Endodermal cell (in vitro differentiated cells): ENCODE measurements at places on chromosomes 1 and 21. TPM values are rescaled to one million over a fixed set of nuclear protein-coding genes. Genes with fewer than 3 reads are reported as not detected.

- H3K27me3 ChIP-seq: no peaks in the 10 kb centered on the region
- DNase-seq: no peak
- no peaks in the 10 kb centered on the region for H3K36me3 ChIP-seq
- H3K4me1 ChIP-seq: no peaks in the 10 kb centered on the region
These were observed 109.0 kb upstream of the ETV3 start for GRCh38 chr1:157247005-157247763.

The CNIH3 gene
- total RNA-seq: 4.3 and 4.5 TPM in 2 replicates

The CLDN8 gene
- total RNA-seq: not detected in 3 replicates

- H3K27ac ChIP-seq: no peak overlapping the region
- no peaks in the 10 kb centered on the region for H3K27me3 ChIP-seq
- DNase-seq: peak; percentile 69
- H3K36me3 ChIP-seq: peaks cover 37% of the 10 kb centered on the region
- no peaks in the 10 kb centered on the region for H3K4me1 ChIP-seq
- no peak overlapping the region for H3K4me3 ChIP-seq
These were observed 24.8 kb downstream of the PCSK9 start for GRCh38 chr1:55064071-55064581.

DNA sequence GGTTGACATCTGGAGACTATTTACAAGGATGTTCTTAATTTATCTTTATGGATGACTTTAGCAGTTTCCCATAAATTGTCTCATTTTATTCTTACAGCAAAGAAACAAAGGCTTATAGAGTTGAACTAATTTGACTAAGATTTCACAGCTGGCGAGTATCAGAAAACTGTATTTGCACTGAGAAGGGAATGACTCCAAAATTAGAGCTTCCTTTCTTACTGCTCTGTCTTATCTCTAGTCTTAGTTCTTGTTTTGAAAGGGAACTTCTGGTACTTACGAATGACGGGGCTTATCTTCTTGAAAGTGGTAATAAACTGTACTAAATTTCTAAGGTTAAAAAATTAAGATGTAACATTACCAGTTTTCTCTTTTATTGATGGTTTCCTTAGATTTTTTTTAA is 13.6 kb downstream of the CNST start:
- no peaks in the 10 kb centered on the region for H3K4me1 ChIP-seq
- no peaks in the 10 kb centered on the region for H3K36me3 ChIP-seq
- H3K4me3 ChIP-seq: no peak overlapping the region
- H3K27me3 ChIP-seq: no peaks in the 10 kb centered on the region
- no peak for DNase-seq

- H3K4me3 ChIP-seq: no peak overlapping the region
- no peak overlapping the region for H3K27ac ChIP-seq
- H3K27me3 ChIP-seq: peaks cover 23% of the 10 kb centered on the region
- H3K36me3 ChIP-seq: no peaks in the 10 kb centered on the region
- DNase-seq: peak; percentile 47
These were observed 4.1 kb downstream of the KIAA1614 start for GRCh38 chr1:180916771-180917170.

DNA sequence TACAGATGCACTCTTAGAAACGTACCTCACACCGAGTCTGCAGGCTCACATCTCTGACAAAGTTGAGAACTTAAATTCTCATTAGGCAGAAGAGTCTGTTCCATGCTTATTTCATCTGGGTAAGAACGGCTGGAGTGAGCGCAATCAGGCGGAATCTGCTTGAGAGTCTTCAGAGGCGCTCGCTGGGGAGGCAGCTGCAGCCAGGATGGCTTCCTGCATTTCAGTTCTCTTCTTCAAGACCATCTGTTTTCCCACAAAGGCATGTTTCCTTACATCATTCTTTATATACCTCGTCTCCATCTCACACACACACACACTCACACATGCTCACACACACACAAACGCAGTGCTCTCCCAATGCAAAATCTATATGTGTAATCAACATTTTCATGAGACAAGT is 497.1 kb downstream of the AJAP1 start:
- no peaks in the 10 kb centered on the region for H3K36me3 ChIP-seq
- no peak for DNase-seq
- H3K27ac ChIP-seq: no peak overlapping the region
- H3K4me1 ChIP-seq: no peaks in the 10 kb centered on the region
- H3K27me3 ChIP-seq: no peaks in the 10 kb centered on the region

DNA sequence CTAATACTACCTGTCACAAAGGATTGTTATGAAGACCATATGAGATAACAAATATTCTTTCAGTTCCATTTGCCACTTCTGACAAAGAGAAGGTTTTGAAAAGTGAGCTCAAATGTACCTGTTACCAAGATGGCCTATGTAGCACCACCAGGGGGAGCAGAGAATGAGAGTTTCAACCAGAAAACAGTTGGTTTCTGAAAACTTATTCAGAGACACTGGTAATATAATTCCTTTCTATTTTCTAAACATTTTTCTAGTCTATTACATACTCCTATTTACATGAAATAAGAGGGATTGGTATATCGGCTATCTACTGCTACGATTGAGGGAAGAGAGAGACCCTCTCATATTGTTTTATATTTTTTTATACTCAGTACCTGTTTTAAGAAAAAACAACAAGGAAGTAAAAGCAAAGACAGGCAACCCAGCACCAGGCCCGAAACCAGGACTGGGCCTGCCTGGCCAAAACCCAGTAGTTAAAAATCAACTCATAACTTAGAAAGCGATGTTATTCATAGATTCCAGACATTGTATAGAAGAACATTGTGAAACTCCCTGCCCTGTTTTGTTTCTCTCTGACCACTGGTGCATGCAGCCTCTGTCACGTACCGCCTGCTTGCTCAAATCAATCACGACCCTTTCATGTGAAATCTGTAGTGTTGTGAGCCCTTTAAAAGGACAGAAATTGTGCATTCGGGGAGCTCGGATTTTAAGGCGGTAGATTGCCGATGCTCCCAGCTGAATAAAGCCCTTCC is 48.3 kb downstream of the IL23R start:
- no peaks in the 10 kb centered on the region for H3K36me3 ChIP-seq
- H3K4me1 ChIP-seq: no peaks in the 10 kb centered on the region
- H3K27me3 ChIP-seq: no peaks in the 10 kb centered on the region
- peak; percentile 66 for DNase-seq
- H3K4me3 ChIP-seq: no peak overlapping the region

DNA sequence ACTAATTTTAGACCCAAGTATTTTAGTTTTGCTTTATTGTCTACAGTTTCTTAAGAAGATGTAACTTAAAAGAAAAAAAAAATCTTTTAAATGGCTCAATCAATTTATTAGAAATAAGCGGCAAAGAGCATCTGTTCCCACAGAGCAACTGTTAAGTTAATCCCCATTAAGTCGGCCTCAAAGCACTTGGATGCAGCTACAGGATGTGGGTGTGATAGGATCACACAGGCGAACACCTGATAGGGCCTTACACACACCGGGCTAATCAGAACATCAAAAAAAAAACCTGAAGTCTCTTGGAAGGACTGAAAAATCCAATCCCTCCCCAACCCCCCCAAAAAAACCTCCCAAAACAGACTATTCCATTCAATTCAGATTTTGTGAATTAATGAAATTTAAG is 23.0 kb downstream of the APP start:
- DNase-seq: no peak
- no peak overlapping the region for H3K27ac ChIP-seq
- H3K27me3 ChIP-seq: no peaks in the 10 kb centered on the region
- peaks cover 57% of the 10 kb centered on the region for H3K36me3 ChIP-seq

The COL8A2 gene
- 0.40 and 0.43 TPM in 2 replicates for total RNA-seq

DNA sequence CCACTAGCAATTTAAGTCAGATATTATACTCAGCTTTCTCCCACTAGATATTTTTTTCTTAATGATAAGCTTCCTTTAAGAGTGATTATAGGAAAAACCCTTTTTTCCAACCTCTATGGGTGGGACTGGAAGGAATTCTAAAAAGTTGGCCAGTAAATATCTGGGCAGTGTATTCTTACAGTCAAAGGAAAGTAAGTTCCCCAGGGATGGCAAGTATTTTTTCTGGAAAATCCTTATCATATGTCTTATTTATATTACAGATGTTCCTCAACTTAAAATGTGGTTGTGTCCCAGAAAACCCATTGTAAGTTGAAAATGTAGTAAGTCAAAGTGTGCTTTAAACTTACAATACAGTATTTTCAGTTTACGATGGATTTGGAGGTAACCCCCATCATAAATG is 29.2 kb downstream of the CMPK1 start:
- DNase-seq: no peak
- no peaks in the 10 kb centered on the region for H3K36me3 ChIP-seq
- no peaks in the 10 kb centered on the region for H3K4me1 ChIP-seq
- H3K4me3 ChIP-seq: no peak overlapping the region
- H3K27ac ChIP-seq: no peak overlapping the region
- no peaks in the 10 kb centered on the region for H3K27me3 ChIP-seq

The MATN1 gene
- total RNA-seq: 1.2 TPM in 1 of 3 replicates, not detected in the others

GRCh38 chr1:25197235-25197975 is 34.9 kb downstream of the SYF2 start:
- peaks cover 26% of the 10 kb centered on the region for H3K4me1 ChIP-seq
- no peak for DNase-seq
- no peak overlapping the region for H3K4me3 ChIP-seq
- no peaks in the 10 kb centered on the region for H3K27me3 ChIP-seq
- no peak overlapping the region for H3K27ac ChIP-seq
- no peaks in the 10 kb centered on the region for H3K36me3 ChIP-seq

- DNase-seq: no peak
- H3K27ac ChIP-seq: peak within 1 kb of the TSS; percentile 98
- H3K36me3 ChIP-seq: no peaks in the 10 kb centered on the region
- peaks cover 8% of the 10 kb centered on the region for H3K4me1 ChIP-seq
- H3K4me3 ChIP-seq: peak within 1 kb of the TSS; percentile 90
- H3K27me3 ChIP-seq: no peaks in the 10 kb centered on the region
These were observed at the start of gene CAMTA1 for GRCh38 chr1:6785318-6785727. Gene CAMTA1, plus strand, starts transcription at chr1:6785454. Its CDS starts 77 bp downstream, at chr1:6785531.

The C2CD4D gene
- 0.54 to 0.82 TPM (median 0.57 TPM) in 3 replicates for total RNA-seq

The SV2A gene
- 23.9 and 26.2 TPM in 2 replicates for total RNA-seq

- no peaks in the 10 kb centered on the region for H3K36me3 ChIP-seq
- H3K27ac ChIP-seq: no peak overlapping the region
- no peaks in the 10 kb centered on the region for H3K4me1 ChIP-seq
- peaks cover 60% of the 10 kb centered on the region for H3K27me3 ChIP-seq
These were observed 84.6 kb downstream of the LAMC2 start for GRCh38 chr1:183270541-183271141.

The PADI2 gene
- 2.7 to 4.6 TPM (median 2.8 TPM) in 3 replicates for total RNA-seq

- no peak overlapping the region for H3K4me3 ChIP-seq
- H3K27me3 ChIP-seq: no peaks in the 10 kb centered on the region
- peaks cover 8% of the 10 kb centered on the region for H3K4me1 ChIP-seq
- DNase-seq: peak; percentile 70
- no peaks in the 10 kb centered on the region for H3K36me3 ChIP-seq
These were observed 70.3 kb upstream of the CAMK1G start for GRCh38 chr1:209513226-209513625.
